DMS53 (cell line): ENCODE measurements at places on chromosomes 6 and 20.

DNA sequence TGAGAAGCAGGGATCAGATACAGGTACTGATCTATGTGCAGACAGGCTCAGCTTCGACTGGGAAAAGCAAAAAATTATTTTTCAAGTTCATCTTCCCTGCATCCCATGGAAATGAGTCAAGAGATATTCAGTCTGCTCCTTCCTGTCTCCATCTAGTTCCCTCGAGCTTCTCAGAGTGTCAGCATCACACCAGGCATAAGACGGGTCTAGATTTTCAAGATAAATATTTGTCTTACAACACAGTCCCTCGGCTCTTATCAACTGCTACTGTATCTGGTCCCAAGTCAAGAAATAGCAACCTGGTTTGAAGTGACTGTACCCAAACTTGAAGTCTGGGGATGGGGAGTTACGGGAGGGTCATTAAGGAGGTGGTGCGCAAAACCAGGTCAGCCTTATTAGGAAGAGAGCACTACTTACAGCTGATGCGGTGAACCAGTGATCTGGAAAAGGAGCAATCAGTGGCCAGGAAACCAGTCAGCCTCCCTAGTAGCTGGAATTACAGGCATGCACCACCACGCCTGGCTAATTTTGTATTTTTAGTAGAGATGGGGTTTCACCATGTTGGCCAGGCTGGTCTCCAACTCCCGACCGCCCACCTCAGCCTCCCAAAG is 29.7 kb downstream of the ZMYND8 start:
- peak; percentile 21 for DNase-seq

DNA sequence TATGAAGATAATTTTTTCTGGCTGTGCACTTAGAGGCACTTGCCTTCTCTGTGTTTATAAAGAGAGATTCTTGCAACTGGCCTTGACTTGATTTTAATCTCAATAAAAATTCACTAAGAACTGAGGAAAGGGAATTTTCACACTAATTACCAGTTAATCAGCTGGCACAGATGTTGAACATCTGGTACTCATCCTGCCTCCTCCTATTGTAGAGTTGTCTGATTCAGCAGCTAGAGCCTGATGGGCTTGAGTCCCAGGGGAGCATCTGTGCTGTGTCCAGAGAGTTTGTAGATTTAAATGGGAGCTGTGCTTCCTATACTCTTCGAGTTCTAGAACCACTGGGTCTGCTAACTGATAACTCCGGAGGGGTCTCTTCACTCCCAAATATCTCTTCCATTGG is 284.4 kb upstream of the RNF24 start:
- DNase-seq: no peak

GRCh38 chr6:113903666-113904330 is 46.7 kb downstream of the MARCKS start:
- DNase-seq: peak; percentile 6

DNA sequence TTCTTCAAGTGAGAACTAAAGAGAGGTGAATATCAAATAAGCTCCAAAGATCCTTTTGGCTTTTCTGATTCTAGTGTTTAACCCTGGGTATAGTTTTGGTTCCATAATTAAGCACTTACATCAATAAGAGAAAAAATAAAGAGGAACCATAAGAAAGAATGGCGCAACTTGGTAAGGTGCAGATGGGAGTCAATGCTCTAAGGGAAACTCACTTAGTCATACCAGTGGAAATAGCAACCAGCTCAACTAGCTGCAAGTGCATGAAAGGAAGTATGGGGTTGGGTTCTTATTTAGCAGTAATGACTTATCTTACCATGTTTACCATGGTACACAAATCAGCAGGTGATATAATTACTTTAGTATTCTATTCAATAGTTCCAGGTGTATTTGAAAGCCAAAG is 296.5 kb upstream of the RUNX2 start:
- DNase-seq: no peak

DNA sequence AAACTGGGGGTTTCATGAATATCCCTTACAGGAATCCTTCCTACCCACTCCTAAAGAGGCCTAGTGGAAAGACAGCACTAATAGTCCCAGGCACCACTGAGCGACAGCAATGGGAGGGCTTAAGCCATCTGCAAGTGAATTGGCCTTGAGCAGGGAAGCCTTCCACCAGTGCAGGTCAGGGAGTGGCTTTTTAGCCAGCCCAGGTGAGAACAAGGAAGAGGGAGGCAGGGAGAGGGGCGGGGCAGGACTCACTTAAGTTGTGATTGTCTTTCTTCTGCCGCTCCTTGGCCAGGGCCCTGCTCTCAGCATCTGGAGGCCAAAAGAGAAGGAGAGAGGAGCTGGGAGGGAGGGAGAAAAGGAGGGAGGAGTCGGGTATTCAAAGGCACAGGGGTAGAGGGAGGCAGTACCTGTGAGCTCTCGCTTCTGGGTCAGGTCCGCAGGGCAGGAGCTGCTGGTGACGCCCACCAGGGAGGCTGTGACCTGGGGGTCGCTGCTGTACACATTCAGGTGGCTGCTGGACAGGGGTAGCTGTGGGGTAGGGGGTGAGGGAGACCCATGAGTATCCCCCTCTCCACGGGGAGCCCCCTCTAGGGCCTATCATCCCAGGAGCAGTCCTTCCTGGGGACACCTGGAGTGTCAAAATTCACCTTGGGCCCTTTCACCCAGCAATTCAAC is 47.8 kb downstream of the TFEB start:
- DNase-seq: no peak

- DNase-seq: no peak
Measured at GRCh38 chr20:25259788-25260254, 11.9 kb downstream of the PYGB start.

GRCh38 chr6:45707176-45707575 is 308.5 kb downstream of the CLIC5 start:
- no peak for DNase-seq

DNA sequence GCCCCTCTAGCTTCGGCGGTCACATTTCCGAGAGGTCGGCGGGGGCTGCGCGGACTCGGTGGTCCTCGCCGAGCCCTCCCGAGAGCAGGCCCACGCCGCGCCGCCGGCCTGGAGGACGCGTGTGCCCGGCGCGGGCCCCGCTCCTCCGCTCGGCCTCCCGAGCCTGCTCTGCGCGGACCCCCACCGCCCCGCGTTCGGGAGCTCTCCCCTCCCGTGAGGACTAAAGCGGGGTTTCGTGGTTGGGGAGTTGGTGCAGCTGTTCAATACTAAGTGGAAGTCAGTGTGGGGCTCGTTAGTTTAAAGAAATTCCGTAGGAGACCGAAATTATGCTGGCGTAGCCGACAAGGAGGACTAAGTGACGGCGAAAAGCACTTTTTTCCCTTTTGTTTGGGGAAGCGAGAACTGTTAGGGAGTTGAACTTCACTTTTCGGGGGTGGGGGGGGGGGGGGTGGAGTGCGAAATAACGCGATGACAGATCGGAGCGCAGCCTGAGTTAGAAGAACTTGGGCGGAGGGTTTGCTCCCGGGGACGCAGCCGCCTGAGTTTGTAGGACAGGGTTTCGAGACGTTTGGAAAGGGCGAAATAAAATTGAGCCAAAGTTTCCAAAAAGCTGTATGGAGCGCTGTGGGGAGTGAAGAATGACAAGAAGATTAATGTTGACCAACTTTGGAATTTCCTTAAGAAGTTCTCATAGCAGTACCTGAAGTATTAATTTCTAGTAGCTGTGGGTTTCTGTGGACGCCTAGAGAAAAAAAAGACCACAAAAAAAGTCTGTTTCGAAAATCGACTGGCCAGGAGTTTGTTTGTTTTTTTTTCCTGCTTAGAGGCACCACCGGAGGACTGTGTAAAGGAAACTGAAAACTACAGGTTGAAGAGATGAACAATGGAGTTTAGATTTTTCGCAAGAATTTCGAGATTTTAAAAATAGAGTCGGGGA is 1.4 kb downstream of the QKI start:
- DNase-seq: peak; percentile 47

GRCh38 chr20:57211908-57212533 is 54.4 kb downstream of the BMP7 start:
- DNase-seq: no peak

DNA sequence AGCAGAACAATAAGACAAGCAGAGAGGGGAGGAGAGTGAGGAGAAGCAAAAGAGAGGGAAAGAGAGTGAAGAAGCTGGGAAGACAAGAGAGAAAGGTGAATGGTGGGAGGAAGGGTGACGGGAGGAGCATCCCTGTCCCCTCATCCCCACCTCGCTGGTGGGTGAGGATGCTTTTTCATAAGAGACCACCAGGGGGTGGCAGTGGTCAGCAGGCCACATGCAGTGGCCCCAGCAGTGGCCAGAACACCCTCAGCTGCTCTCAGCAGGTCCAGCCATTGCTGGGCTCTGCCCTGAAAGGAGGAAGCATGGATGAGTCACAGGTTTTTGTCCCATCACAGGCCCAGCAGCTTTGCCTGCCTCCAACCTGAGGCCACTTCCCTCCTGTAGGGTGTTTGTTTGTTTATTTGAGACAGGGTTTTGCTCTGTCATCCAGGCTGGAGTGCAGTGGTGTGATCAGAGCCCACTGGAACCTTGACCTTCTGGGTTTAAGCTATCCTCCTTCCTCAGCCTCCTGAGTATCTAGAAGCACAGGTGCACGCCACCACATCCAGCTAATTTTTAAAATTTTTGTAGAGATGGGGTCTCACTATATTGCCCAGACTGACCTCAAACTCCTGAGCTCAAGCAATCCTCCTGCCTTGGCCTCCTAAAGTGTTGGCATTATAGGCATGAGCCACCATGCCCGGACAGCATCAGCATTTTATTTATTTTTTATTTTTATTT is 24.0 kb downstream of the FGD2 start:
- peak; percentile 91 for DNase-seq

DNA sequence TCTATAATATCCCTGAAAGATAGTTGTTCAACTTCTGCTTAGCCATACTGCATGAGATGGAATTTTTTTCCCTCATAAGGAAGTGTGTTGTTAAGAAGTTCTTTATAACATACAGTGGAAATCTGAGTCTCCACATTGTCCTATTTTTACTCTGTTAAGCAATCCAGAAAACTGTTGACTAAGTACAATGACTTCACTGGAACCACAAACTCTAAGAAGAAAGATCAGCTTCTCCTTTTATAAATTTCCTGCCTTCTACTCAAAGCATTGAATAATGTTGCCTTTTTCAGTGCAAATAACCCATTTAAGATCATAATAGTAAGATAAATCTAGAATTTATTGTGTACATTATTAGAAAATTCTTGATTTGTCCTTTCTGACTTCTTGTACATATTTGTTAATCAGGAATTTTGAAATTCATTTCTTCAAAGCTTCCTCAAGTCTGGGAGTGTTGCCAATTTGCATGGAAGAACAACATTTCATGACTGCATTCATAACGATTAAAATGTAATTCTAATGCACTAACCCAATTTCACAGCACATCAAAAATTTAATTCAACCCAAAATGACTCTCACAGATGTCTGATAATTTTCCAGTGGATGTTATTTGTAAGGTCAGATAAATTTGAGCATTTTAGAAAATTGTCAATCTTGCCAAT is 45.6 kb upstream of the ANKEF1 start:
- no peak for DNase-seq

GRCh38 chr20:24366336-24367004 is 103.0 kb upstream of the SYNDIG1 start:
- DNase-seq: no peak

GRCh38 chr20:56247954-56248782 is at the start of gene MC3R:
TSS of gene MC3R (plus strand) at chr20:56248732. CDS start at chr20:56248844, 112 bp downstream.
- DNase-seq: peak; percentile 74

- peak; percentile 66 for DNase-seq
Measured at GRCh38 chr6:144769142-144769541, 484.0 kb downstream of the UTRN start.

- peak; percentile 93 for DNase-seq
Measured at GRCh38 chr6:3356824-3357420, 98.2 kb downstream of the PSMG4 start.

- no peak for DNase-seq
Measured at GRCh38 chr20:45098103-45098773, 2.7 kb downstream of the KCNS1 start.

DNA sequence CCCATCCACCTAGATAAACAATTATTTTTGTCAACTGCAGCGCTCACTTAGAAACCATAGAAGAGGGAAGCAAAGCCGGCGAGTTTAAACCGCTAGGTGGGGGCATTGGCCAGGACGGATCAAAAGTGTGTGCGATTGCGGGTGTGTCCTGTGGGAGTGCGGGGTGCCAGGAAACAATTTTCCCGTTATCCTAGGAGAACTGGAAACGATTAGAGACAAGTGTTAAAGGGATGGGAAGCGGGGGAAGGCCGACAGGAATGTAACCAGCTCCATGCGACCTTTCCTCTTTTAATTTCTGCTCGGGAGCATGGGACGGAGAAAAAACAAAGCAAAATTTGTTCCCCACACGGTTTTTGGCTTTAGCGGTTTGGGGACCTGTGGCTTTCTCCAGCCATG is 2.8 kb upstream of the HTR1B start:
- DNase-seq: peak; percentile 83

- no peak for DNase-seq
Measured at GRCh38 chr20:39789411-39789810, 827.3 kb downstream of the DHX35 start.

- DNase-seq: no peak
Measured at GRCh38 chr6:149109397-149110070, 208.0 kb upstream of the TAB2 start.

DNA sequence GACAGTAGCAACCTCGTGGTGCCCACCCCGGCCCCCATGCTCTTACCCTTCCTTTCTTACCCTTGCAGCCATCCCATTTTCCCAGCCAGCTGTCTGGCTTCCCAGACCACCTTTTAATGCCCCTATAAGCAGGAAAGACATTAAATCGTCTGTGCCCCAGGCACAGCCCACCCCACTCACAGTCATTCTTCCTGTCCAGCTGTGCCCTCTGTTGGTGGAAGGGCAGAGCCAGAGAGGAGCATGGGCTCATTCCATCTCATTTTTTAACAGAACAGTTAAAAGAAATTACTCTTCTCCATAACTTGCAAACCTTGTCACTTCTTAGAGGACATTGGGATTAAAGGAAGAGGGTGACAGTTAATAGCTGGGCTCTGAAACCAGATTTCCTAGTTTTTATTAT is 240.5 kb downstream of the NRN1 start:
- no peak for DNase-seq

DNA sequence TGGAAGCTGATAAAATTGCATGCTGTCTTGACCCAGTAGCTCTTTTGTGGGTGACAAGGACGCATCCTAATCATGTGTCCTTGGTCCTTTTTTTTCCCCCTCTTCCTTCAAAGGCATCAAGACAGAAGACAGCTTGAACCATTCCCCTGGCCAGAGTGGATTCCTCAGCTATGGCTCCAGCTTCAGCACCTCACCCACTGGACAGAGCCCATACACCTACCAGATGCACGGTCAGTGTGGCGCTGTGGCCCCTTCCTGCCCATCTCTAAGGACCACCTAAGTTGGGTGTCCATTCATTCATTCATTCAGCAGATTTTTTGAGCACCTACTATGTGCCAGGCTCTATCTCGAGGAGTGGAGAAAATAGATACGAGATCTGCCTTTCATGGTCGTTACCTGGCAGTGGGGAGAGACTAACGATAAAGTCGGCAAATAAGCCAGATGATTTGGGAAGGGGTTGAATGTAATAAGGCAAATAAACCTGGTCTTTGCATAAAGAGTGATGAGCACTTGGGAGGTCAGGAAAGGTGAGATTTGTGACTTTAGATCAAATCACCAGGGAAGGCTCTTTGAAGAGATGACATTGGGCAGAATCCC is 121.5 kb downstream of the EYA2 start:
- DNase-seq: no peak

GRCh38 chr20:19928328-19929011 is 88.7 kb upstream of the NAA20 start:
- no peak for DNase-seq

GRCh38 chr6:128659878-128660622 is 139.7 kb upstream of the PTPRK start:
- DNase-seq: no peak
